CD4-positive, alpha-beta T cell treated with Interleukin-6 at 100 ng/mL for 8 hours (primary cell): ENCODE measurements at places on chromosomes 2 and 18.

DNA sequence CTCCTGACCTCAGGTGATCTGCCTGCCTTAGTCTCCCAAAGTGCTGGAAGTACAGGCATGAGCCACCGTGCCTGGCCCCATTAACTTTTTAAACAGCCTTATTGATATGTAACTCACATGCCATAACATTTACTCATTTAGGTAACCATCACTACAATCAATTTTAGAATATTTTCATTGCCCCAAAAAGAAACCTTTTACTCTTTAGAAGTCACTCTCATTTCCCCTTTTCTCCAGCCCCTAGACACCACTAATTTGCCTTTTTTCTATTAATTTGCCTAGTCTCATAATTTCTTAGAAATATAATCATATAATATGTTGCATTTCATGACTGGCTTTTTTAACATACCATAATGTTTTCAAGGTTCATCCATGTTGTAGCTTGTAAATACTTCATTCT lies 57.2 kb upstream of the TACR1 start:
- DNase-seq: no peak

GRCh38 chr2:170716851-170717598 lies 1.9 kb downstream of the SP5 start:
- no peak for DNase-seq

GRCh38 chr18:9616049-9616448 lies 1.7 kb upstream of the PPP4R1 start:
- DNase-seq: no peak

- DNase-seq: no peak
These were observed 181.3 kb downstream of the PID1 start for GRCh38 chr2:229089776-229090175.

DNA sequence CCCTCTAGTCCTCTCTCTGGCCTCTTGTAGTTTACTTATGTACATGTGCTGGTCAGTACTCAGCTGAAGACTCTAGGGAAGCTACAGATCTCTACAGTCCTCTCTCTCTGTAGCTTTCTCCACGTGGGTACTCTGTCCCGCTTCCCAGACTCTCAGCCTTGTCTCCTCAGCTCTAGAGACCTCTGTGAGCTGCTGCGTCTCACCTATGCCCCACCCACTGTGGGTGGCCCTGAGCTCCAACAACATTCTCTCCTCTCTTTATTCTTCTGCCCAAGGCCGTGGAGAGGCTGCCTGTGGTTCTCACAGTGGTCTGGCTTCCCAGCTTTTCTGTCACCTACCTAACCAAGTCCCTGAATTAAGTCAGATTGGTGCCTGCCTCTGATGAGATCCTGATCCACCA lies 33.4 kb downstream of the MFSD6 start:
- no peak for DNase-seq

DNA sequence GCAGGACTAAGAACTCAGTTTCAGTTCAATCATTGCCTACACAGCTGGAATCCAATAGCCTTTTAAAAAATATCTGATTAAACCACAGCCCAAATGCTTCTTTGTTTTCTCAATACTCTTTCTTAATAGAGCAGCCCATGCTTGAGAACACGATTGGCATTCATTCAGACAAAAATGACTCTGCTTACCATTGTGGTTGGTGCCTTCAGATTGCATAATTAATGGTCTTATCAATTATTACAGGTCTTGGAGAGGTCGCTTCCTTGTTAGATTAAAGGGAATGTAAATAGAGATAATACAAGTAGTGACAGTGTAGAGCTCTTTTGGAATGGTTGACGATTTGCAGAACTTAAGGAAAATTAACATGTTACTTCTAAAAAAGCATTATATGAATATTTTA lies 107.2 kb downstream of the RNF152 start:
- no peak for DNase-seq

DNA sequence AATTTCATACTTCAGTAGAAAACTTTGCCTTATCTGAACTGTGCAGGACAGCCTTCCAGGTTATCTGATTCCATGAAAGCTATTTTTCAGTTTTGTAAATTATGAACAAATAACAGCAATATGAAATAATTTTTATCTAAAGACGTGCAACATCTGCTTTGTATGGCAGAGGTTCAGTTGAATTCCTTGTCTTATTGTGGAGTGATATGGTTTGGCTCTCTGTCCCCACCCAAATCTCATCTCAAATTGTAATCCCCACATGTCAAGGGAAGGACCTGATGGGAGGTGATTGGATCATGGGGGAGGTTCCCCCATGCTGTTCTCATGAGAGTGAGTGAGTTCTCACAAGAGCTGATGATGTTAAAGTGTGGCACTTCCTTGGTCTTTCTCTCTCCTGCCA lies 18.1 kb upstream of the RPIA start:
- DNase-seq: no peak

GRCh38 chr18:21456428-21457178 lies 143.9 kb downstream of the ESCO1 start:
- no peak for DNase-seq

GRCh38 chr2:210190345-210190744 lies 19.1 kb upstream of the KANSL1L start:
- DNase-seq: no peak

- DNase-seq: no peak
These were observed 16.6 kb upstream of the GALNT1 start for GRCh38 chr18:35564795-35565453.

- no peak for DNase-seq
These were observed 34.5 kb downstream of the KCNE4 start for GRCh38 chr2:223086370-223086981.

DNA sequence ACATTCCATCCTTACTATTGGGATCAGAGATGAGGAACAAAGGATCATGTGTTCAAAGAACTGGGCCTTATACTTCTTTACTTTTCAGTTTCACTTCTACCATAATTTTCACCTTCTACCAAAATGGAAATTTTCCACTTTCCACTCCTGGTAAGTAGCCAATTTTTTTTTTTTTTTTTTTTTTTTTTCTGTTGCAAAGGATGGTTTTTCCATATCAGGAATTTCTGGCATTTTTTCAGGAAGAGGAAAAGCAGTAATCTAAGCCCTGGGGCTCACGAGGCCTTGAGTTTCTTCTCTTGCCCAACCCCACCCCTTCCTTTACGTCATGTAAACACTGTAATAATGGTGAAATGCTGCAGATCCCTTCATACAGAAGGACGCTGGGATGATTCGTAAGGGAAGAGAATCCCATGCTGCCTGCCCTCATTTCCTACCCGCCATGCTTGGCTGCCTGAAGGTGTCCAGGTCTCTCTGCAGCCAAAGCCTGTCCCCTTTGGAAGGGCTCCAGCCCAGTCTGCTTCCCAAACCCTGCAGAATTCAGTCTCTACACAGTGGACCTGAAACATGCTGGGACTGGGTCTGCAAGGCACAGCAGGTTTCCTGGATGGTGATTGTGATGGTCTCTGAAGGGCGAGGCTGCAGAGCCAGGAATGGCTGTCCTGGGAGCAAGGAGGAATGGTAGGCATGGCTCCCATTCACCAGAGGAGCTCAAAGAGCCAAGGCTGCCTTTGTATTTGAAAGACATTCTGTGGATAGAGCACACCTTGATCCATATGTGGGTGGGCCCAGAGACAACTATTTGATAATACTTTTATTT lies 57.0 kb downstream of the EFR3B start:
- DNase-seq: no peak
